ENCODE measurements at places on chromosomes 12 and 14.

DNA sequence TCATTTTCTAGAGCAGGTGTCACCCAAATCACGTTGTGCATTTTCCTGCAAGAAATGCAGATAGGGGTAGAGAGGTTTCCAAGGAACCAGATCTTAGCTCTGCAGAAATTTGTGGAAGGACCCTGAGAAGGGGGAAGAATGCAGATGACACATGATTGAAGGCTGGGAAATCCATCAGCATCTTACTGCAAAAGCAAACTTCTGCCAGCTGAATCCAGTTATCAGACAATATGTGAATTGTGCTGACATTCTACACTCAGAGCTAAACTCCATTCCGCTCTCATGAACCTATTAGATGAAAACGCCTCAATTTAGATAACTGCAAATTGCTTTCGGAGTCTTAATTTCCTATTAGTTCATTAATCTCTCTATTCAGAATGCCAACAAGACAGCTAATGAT is 211.3 kb upstream of the NOS1 start:
- no peak for DNase-seq

- no peak for DNase-seq
These were observed 233.8 kb downstream of the FBXL14 start for GRCh38 chr12:1360441-1361210.

DNA sequence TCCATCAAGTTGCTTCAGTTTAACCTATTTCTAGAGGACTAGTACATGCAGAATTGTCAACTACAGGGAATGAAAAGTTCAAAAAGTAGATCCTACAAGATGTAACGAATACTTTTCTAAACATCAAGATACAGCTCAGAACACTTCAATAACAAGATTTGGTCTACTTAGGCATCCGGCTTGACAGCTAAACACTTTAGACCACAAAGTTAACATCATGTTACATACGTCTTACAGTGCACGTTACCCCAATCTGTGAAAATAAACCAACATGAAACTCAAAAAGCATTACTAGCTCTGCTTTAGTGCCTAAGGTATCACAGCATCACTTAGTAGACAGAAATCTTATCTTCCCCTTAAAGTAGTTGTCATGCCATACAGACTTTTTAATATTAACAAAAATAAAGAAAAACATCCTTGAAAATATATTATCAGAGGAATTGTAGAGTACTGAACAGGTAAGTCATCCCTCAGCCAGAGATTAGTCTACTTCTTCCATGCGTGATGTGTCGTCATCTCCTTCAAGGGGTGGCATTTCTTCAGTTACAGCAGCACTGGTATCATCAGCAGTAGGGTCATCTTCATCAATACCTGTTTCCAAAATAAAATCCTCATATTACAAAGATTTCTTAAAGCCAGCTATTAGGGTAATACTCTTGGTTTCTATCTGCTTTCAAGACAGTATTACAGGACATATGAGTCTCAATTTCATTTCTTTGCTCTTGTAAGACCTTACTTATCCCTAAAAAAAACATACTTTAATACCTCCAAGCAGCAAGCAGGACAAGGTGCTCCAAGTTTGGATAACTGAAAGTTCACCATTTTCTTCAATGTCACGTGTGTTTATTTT is 5.4 kb downstream of the HSP90AA1 start:
- no peak for DNase-seq

DNA sequence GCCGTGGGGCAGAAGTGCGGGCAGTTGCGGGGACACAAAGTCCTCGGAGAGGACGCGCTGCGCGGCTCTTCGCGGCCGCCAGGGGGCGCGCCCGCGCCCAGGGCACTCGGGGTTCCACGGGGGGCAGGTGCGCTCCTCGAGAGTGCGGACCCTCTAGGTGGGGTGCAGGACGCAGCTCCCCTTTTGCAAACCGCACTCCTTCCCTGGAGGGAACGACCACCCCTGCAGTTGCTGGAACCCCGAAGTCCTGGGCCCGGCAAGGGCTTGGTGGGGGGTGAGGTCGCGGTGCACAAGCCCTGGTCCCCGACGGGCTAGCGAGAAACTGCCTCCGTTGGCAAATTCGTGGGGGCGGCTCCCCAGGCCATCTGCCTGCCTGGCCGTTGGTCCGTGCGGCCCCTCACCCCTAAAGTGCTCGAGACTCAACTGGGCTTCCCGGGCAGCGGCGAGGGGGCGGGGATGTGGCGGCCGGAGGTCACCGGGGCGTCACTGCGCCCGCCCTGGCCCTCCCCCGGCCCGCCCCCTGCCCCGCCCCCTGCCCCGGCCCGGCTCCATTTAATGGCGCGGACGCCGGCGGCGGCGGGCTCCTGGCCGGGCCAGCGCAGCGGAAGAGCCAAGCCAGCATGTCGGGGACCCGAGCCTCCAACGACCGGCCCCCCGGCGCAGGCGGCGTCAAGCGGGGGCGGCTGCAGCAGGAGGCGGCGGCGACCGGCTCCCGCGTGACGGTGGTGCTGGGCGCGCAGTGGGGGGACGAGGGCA is at the start of gene ADSS1:
TSS of gene ADSS1 (plus strand) at position 579 of the 756 bp plus-strand sequence. CDS start at position 621, 42 bp downstream.
- DNase-seq = peak; percentile 41

- DNase-seq = no peak
These were observed 9.9 kb upstream of the DIABLO start for GRCh38 chr12:122235741-122236140.

GRCh38 chr12:46432325-46432724 is 59.8 kb upstream of the SLC38A2 start:
- DNase-seq = no peak

GRCh38 chr14:61530896-61531295 is 164.4 kb upstream of the HIF1A start:
- no peak for DNase-seq

GRCh38 chr12:92927436-92928281 is 1.4 kb downstream of the EEA1 start:
- no peak for DNase-seq

GRCh38 chr12:72141381-72141780 is 130.8 kb upstream of the TRHDE start:
- peak; percentile 11 for DNase-seq

DNA sequence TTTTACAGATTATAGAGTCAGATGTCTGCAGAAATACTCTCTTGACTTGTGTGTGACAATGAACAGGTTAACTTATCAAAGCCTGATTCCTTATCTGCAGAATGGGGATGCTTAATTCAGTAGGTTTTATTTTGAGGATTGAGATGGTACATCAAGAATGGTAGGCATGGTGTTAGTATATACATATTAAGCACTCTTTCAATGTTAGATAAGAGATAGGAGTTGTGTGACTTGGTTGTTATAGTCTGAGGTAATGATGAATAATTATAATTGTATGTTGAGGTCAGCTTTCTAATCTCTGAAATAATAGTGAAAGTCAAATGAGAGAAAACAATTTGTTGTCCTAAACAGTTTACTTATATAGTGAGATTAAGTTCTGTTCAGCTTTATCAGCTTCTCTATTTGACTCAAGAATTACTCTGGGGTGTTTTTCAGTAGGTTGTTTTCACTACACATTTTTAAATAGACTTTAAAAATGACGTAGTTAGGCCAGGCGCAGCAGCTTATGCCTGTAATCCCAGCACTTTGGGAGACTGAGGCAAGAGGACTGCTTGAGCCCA is 11.9 kb downstream of the PALS1 start:
- DNase-seq = no peak

GRCh38 chr12:104219908-104220404 is 4.4 kb downstream of the TXNRD1 start:
- DNase-seq = no peak

DNA sequence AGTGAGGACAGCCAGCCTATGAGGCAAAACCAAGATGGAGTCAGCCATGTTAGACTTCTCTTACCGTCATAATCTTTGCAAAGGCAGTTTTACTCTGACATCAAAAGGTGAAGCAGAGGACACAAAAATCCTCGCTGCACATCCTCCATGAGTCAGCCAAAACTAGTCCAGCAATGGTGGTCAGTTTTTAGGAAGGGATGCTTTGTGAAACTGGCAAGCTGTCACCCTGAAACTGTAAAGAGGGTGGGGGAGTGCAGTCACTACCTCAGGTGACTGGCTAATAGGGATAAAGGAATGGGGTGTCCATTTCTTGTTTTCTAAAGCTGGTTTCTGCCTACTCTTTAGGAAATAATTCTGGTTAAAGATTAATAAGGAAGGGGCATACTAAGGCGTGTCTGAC is 5.4 kb upstream of the CIPC start:
- no peak for DNase-seq

DNA sequence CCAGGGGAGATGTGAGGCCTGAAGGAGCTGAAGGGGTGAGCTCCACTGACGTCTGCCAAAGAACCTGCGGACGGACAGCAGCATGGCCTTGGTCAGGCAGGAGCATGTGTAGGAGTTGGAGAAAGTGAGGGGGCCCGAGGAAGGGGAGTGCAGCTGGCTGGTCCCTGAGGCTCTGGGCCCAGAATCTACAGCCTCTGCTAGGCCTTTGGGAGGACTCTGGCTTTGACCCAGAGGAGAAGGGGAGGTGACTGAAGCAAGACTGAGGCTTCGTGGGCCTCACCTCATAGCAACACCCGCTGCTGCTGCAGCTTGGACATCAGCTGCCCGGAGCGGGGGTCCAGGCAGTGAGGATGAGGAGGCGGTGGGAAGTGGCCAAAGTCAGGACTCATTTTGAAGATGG is 216.6 kb upstream of the FKBP4 start:
- no peak for DNase-seq

- no peak for DNase-seq
These were observed 2.8 kb downstream of the TRHDE start for GRCh38 chr12:72274931-72275330.

GRCh38 chr12:98470469-98471082 is 44.8 kb upstream of the TMPO start:
- no peak for DNase-seq

DNA sequence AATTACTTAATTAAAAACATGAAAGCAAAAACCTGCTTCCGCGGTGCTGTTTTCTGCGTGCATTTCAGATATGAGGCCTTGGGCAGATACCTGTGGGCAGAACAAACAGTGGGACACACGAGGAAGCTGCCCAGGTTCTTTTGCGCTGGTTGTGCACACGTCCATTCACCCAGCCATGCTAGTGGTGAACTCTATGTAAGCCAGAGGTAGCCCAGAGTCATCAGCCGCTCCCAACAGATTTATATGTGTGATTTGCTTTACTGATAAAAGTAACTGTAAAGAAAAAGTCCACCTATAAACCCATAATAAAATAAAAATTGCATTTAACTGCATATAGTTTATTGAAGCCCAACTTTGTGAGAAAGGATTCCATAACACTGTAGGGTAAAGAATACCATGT is 47.1 kb upstream of the TMEM260 start:
- DNase-seq = no peak

DNA sequence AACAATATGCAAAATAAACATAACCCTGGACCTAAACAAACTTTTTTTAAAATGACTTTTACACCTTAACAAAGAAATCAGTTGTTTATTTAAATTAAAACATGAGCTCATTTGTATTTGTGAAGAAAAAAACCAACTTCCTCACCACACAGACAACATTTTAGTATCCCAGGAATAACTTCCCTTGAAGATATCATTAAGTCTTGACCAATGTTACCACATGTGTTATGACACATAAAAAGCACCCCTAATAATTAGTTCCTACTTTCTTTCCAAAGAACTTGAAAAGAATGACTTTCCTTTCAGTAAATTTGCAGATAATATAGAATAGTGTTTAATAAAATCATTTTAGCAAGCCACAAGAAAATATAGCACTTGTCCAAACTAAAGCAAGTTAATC is 42.4 kb downstream of the DUSP16 start:
- no peak for DNase-seq

DNA sequence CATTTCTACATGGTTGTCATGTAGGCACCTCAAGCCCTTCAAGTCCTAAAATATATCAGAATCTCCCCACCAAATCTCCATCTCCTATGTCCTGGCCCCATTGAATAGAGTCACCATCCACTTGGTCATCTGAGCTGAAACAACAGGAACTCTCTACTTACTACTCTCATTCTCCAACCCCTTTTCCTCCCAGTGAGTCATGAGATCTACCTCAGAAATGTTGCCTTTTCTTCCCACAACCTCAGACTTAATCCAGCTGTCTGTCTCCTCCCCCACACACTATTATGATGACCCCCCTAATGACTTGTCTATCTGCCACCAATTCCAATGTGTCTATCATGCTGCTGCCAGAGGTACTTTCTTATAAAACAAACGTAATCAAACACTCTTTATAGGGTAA is 72.3 kb upstream of the TMEM263 start:
- DNase-seq = no peak

- no peak for DNase-seq
These were observed 451.1 kb downstream of the PCNX1 start for GRCh38 chr14:71358209-71358931.

DNA sequence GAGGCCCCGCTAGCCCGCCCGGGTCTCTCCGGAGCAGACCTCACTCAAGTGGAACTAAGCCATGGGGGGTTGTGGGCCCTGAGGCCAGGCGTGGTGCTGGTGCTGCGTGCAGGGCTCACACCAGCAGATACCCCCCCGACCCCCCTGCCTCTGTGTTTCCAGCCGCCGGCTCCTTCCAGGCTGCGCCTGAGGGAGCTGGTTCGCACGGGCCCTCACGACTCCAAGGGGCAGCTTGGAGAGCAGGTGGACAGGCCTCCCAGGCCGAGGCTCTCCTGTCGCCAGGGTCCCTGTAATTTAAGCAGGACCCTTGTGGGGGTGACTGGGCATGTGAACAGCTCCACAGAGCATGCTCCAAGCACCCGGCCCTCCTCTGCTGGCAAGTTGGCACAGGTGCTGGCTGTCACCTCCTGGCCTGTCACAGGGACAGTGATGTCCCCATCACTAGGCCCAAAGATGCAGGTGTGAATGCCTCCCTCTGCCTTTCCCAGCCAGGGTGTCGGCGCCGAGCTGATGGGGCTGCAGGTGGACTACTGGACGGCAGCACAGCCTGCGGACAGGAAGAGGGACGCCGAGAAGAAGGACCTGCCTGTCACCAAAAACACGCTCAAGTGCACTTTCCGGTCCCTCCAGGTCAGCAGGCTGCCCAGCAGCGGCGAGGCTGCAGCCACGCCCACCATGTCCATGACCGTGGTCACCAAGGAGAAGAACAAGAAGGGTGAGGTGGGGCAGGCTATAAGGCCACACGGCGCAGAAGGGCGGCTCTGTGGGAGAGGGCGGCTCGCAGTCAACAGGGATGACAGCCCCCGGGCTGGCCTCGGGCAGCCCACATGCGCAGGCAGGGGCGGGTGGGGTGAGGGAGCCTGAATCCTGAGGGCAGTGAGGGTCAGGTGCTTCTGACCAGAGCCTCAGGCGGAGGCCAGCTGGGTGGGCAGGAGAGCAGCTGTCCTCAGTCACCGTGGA is 5.9 kb upstream of the TEX22 start:
- no peak for DNase-seq

GRCh38 chr12:66453120-66453519 is 150.8 kb downstream of the HELB start:
- DNase-seq = no peak

GRCh38 chr12:110791589-110791988 is 48.9 kb upstream of the PPP1CC start:
- no peak for DNase-seq

- DNase-seq = no peak
These were observed 768 bp downstream of the PTPN11 start for GRCh38 chr12:112419297-112420133.

- no peak for DNase-seq
These were observed 928 bp downstream of the EFCAB11 start for GRCh38 chr14:89953602-89954001.

- no peak for DNase-seq
These were observed 36.3 kb downstream of the NELL2 start for GRCh38 chr12:44839785-44840184.
